Umbilical cord (tissue), 2 donors: ENCODE measurements at places on chromosomes 2 and 18. TPM values are rescaled to one million over a fixed set of nuclear protein-coding genes. Genes with fewer than 3 reads are reported as not detected.
A peak's percentile ranks its signal among the peaks of the same experiment; 100 is the strongest.

DNA sequence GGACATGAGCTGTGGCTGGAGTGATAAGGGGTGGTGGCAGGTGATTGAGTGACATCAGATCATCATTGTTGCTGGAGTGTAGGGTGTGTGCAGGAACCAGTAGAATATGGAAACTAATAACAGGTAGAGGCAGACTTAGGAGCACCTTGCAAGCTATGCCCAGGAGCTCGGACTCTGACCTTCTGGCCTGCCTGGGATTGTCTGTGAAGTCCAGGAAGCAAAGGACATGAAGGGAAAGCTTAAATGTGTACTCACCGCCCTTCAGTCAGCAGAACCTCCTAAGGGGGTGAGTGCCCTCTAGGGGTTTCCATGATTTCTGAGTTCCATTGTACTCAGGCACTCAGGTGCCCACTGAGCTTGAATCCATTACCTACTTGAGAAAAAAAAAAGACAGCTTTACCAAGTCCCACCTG, 104.2 kb downstream of the CRIM1 start:
- DNase-seq, result no peak

DNA sequence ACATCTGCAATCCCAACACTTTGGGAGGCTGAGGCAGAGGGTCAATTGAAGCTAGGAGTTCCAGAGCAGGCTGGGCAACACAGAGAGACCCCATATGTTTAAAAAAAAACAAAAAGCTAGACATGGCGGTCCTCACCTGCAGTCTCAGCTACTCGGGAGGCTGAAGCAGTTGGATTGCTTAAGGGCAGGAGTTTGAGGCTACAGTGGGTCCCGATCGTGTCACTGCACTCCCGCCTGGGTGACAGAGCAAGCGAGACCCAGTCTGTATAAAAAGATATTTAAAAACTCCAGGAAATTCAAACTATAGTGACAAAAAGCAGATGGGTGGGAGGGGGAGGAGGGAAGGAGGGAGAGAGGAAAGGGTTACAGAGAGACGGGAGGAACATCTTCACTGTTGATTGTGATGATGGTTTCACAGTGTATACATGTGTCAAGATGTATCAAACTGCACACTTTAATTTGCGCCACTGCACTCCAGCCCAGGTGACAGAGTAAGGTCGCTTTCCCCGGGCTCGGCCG, 942 bp upstream of the ZNF236 start:
- DNase-seq, result no peak

Gene ST8SIA5
- total RNA-seq, result 3.6 TPM

Gene PDCD1
- not detected for total RNA-seq

Gene EFR3B
- 4.3 TPM for total RNA-seq

- DNase-seq, result peak; percentile 98
These were observed 46.1 kb upstream of the PTMA start for GRCh38 chr2:231662028-231662810.

DNA sequence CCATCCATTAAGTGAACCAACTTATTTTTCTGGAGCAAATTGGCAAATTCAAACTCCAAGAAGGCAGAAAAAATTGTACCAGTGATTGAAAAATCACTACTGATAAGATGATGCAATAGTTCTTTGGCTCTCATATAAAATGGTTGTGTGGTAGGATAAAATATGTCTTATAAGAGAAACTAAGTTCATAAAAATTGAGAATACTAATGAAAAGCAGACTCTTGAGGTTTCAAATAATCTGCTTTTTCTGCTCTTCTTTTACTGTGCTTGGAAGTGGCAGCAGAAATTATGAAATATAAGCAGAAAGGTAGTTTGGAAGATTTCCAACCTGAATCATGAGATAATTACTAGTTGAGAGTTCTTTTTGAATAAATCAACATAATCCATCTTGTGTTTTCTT, 61.9 kb downstream of the PPP1R1C start:
- peak; percentile 17 for DNase-seq

DNA sequence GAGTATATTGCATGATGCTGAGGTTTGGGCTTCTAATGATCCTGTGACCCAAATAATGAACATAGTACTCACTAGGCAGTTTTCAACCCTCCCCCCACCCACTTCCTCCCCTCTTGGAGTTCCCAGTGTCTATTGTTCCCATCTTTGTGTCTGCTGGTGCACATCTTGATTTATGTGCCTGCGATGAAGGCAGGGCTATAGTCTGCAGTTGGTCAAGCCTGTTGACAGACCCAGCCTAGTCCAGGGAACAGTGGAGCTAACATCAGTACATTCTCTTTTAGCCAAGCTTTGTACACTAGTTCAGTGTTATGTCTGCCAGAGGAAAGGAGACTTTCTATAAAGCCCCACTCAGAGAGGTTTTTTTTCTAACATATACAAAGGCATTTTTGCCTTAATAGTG, 287.6 kb downstream of the CPS1 start:
- no peak for DNase-seq

DNA sequence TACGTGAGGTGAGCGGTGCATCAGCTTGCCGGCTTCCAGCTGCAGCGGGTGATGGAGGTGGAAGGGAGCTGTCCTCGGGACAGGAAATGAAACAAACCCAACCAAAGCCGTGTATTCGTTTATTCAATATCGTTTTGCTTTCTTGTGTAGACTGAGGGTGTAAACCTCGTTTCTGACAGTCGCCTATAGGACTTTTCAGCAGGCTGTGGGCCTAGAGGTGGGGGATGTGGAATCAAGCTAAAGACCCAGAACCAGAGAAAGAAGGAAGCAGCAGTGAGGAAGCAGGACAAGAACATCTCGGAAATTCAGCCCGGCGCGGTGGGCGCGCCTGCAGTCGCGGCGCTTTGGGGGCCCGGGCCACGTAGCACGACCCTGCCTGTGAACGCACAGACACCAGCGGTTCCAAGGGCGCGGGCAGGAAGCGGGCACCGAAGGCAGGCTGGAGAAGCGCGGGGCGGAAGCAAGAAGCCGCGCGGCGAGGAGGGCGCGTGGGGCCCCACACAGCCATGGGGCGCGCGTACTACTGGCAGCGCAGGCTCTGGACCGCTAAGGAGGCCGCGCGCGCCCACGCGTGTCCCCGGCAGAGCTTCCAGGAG, 755 bp upstream of the ATP9B start:
- DNase-seq, result no peak

- DNase-seq, result peak; percentile 77
These were observed 32.8 kb downstream of the TTC32 start for GRCh38 chr2:19868701-19869580.

Gene TSGA10
- total RNA-seq, result 6.0 TPM

GRCh38 chr2:197633109-197633657, 42.2 kb downstream of the RFTN2 start:
- DNase-seq, result no peak

Gene COLEC11
- total RNA-seq, result not detected

Gene EGR4
- 1.4 TPM for total RNA-seq

Gene DNAJC5G
- total RNA-seq, result not detected

DNA sequence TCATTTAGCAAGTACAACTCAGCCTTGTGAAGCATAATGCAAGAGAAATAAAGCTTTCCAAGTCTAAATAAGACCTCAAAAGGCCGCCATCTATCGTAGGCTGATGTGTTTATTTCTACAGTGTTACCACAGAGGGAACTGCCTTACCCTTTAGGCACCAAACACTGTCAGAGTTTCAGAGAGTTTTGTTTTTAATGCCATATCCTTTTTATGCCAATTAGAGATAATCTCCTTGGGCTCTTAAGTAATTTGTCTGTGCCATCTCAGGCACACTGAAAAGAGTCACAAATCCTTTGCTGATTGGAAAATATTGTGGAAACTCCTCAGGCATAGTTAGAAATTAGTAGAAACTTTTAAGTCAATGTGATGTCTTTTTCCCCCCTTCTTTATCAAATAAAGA, 797.1 kb downstream of the SLC4A3 start:
- DNase-seq, result no peak

Gene SERPINB2
- total RNA-seq, result 39.2 TPM

DNA sequence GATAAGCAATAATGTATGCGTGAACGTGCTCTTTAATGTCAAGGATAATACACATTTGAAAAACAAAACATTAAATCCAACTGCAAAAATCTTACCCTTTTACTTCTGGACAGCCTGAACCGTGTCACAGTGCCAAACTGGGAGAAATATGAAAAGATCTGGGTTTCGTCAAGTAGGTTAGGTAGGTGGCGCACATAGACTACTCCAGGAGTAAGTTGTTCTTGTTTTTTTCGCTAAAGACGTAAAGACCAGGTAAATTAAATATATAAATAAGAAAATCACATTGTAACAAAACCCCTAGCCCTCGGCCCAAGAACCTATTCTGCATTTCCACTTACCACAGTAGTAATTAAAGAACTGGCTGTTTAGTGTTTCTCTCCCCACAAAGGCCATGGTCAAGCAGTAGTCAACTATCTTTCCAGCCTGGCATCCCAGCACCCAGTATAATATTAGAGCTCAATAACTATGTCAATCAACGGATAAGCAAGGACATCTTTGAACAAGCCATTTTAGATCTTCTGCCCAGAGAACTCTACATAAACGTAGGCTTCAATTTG, 1.1 kb downstream of the NIFK start:
- DNase-seq, result peak; percentile 18

Gene CHRND
- total RNA-seq, result 1.7 TPM

Gene HRH4
- 0.48 TPM for total RNA-seq

Gene SERPINB10
- total RNA-seq, result 0.96 TPM

GRCh38 chr2:225270861-225271260, 128.6 kb upstream of the NYAP2 start:
- peak; percentile 45 for DNase-seq

- DNase-seq, result no peak
These were observed 696.7 kb upstream of the SOX11 start for GRCh38 chr2:4995466-4995865.

- DNase-seq, result no peak
These were observed 43.4 kb upstream of the ANKRD62 start for GRCh38 chr18:12049978-12050811.

GRCh38 chr18:54845787-54846186, 17.5 kb downstream of the RAB27B start:
- no peak for DNase-seq

DNA sequence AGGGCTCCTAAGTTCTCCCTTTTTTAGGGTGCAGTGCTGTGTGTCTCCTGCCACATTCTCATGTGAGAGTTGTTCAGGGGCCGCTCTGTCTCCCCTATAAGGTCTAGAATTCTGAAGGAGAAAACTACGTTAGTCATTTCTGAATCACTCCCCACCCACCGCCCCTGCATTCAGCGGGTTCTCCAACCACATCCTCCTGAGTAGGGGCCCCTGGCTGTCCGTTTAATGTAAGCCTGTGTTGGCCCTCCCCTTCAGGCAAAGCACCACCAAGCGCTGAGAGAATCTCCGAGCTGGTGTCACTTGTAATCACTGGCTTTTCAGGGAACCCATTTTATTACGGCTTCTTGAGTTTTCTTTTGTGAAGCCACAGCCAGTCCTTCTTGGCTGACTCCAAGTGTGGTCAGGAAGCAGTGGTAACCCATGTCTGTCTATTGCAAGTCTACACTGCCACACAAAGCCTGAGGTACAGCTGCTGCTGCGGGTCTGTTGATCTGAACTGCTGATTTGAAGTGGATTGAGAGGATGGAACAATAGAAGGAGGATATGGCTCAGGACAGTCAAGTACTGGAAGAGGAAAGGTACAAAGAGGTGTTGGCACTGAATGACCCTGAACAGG, 16.9 kb downstream of the LCT start:
- DNase-seq, result no peak

DNA sequence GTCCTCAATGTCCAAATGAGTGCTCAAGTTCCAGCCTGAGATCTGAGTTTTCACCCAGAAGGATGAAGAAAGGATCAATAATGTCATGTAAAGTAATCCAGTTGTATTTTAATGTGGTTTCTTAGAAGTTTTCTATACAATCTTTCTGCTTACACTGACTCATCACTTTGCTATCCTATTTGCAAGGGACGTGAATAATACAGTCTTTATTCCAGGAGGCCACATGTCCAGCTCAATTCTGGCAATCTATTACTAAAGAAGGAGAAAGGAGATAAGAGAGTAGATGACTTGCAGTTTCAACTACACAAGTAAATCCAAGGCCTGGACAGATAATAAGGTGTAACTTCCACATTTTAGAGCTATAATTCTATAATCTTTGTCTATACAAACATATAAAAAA, 601.1 kb upstream of the SETBP1 start:
- DNase-seq, result peak; percentile 96

Gene AQP12B
- 0.96 TPM for total RNA-seq

DNA sequence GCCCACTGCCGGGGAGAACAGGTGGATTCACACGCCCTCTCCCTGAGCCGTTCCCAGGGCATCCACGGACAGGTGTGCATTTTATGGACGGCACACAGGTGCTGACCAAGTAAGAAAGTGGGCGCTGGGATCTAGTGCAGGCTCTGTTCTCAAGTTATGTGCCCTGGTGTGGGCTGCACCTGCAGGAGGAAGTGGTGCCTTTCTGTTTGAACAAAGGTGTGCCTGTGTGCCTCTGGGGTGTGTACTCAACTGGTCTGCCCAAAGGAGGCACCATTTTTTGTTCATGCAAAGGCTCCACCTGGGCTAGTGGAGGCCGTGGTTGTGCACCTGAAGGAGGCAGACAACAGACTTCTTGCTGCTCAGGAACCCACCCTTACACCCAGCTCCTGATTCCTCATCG, 88.2 kb upstream of the HK2 start:
- DNase-seq, result no peak

DNA sequence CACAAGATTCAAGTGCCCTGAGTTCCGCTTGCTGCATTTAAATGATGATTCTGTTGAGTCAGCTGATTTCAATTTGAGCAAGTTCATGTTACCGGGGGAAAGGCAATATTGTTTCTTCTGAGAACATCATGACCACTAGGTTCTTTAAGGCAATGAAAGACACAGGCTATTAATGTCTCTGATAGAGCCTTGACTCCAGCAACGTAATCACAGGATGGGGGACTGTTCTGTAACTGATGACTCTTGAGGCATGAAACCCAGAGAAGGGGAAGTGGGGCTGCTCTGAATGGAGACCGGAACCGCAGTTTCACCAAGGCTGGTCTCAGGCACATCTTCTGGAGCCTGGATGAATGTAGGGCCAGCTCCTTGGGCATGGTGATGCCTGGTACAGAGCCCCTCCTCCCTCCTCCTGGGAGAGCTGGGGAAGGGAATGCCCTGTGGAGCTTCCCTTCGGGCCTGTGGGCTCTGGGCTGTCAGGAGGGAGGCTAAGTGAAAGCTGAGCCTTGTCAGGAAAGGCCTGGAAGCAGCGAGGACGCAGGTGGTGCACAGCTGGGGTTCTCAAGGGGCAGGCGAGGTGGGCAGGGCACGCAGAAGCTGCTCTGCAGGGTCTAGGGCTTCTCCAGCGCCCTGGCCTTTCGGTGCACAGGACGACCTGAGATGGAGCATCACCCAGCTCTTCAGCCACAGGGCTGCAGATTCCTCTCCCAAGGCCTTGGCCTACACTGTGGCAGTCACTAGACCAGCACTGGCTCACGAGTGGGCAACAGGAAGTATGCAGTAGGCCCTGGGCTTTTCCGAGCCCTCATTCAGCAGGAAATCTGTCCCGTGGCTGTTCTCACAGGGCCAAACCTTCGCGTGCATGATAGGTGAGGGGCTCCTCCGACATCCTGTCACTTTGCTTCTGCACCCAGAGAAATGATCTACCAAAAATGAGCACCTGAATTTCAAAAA, 36.6 kb upstream of the PRLH start:
- no peak for DNase-seq

- no peak for DNase-seq
These were observed 90.4 kb downstream of the MBD2 start for GRCh38 chr18:54134053-54134452.
